ENCODE measurements at places on chromosomes 11 and 22. TPM values are rescaled to one million over a fixed set of nuclear protein-coding genes. Genes with fewer than 3 reads are reported as not detected.

Gene OR52N4
- polyA plus RNA-seq = 3.7 TPM

Gene RIC8A
- polyA plus RNA-seq = 38.6 TPM

Gene APOBEC3G
- polyA plus RNA-seq = 53.1 TPM

Gene ACTN3
- 0.06 TPM for polyA plus RNA-seq

Gene CRYBA4
- 0.20 TPM for polyA plus RNA-seq

Gene PGR
- polyA plus RNA-seq = 0.20 TPM

Gene COMMD9
- 40.2 TPM for polyA plus RNA-seq

Gene ESAM
- 18.0 TPM for polyA plus RNA-seq

Gene MAP6
- polyA plus RNA-seq = 1.3 TPM

Gene PRDX5
- 181 TPM for polyA plus RNA-seq

Gene CCDC89
- 0.16 TPM for polyA plus RNA-seq

Gene OMP
- polyA plus RNA-seq = 0.51 TPM

Gene FBLN1
- 1.9 TPM for polyA plus RNA-seq

Gene MPPED2
- polyA plus RNA-seq = 0.72 TPM

Gene GRM5
- polyA plus RNA-seq = not detected

Gene EXPH5
- 0.06 TPM for polyA plus RNA-seq

Gene PRR5L
- 10.7 TPM for polyA plus RNA-seq

Gene DERL3
- 18.8 TPM for polyA plus RNA-seq

Gene ZNRF3
- polyA plus RNA-seq = 0.15 TPM

Gene PRG3
- 0.36 TPM for polyA plus RNA-seq

Gene AMOTL1
- 1.6 TPM for polyA plus RNA-seq

Gene RIBC2
- polyA plus RNA-seq = 0.48 TPM

Gene FREY1
- polyA plus RNA-seq = 0.32 TPM

Gene SCUBE2
- 3.0 TPM for polyA plus RNA-seq

Gene FXYD6
- polyA plus RNA-seq = 51.4 TPM

Gene CCDC73
- polyA plus RNA-seq = 0.17 TPM

Gene CAVIN3
- polyA plus RNA-seq = 40.2 TPM

Gene POLR2F
- 88.9 TPM for polyA plus RNA-seq

Gene OR2D2
- polyA plus RNA-seq = not detected

Gene NKAPD1
- 10.1 TPM for polyA plus RNA-seq

Gene CARD18
- polyA plus RNA-seq = not detected

Gene IGLL1
- not detected for polyA plus RNA-seq

Gene APOBEC3B
- polyA plus RNA-seq = 3.7 TPM

Measured in spleen (tissue), 13 donors.